Non-pigmented ciliary epithelial cell (primary cell): ENCODE measurements at places on chromosomes 16 and 17.

- no peak for DNase-seq
Measured at GRCh38 chr17:36213695-36214094, 2.8 kb downstream of the CCL4L2 start.

GRCh38 chr16:751152-752006, 9.2 kb upstream of the MSLN start:
- DNase-seq, result no peak

DNA sequence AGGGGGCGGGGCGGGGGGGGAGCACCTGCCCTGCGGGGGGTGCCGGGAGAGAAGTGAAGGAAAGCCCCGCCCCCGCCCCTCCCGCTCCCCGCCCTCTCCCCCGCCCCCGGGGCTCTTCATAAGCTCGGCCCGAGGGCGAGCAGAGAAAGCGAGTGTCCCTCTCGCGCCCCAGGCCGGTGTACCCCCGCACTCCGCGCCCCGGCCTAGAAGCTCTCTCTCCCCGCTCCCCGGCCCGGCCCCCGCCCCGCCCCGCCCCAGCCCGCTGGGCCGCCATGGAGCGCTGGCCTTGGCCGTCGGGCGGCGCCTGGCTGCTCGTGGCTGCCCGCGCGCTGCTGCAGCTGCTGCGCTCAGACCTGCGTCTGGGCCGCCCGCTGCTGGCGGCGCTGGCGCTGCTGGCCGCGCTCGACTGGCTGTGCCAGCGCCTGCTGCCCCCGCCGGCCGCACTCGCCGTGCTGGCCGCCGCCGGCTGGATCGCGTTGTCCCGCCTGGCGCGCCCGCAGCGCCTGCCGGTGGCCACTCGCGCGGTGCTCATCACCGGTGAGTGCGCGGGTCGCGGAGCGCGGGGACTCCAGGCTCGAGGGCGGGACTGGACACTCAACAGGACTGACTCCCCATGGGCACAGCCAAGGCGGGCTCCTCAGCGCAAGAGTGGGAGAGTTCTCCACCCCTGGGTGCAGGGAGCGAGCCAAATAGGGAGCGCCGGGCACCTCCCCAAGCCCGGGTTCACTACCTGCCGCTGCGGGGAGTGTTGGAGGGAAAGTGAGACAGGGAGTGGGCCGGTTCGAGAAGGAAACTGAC, at the start of gene HSD11B2:
Gene HSD11B2, plus strand, starts transcription at position 145 of the 798 bp plus-strand sequence. Its CDS starts 128 bp downstream, at position 273.
- DNase-seq, result no peak

- no peak for DNase-seq
Measured at GRCh38 chr17:37766971-37767370, 22.1 kb upstream of the HNF1B start.

DNA sequence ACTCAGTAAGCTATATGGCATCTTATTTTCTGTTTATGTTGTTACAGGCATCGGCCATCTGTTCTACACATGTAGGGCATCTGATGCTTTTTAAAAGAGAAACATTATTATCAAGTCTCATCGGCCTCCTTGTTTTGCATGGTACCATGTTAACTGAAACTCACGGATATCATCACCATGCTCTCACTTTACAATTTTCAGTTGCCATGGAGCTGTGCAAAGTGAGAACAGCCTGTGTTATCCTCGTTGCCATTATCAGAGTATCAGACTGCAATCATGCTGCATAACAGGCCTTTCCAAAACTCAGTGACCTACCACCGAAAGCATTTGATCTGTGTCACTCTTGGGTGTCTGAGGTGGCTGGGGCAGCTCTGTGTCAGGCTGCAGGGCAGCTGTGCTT, 110.3 kb downstream of the C17orf67 start:
- no peak for DNase-seq

DNA sequence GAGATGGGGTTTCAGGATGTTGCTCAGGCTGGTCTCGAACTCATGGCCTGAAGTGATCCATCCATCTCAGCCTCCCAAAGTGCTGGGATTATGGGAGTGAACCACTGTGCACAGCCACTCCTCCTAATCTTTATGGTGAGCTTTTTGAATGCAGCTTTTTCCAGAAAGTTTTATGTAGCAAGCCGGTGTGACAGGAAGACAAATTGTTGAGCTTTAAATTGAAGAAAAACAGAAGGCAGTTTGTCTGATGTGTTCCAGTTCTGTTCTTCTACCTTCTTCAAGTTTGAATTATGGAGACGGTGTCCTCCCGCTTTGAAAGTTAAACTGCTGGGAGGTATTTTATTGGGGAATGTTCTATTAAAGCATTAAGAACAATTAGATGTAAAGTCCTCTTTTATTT, 177.1 kb downstream of the SNX29 start:
- DNase-seq, result no peak

GRCh38 chr17:83057397-83057761, 22.0 kb upstream of the METRNL start:
- DNase-seq, result no peak

GRCh38 chr17:5931616-5932015, 138.6 kb upstream of the WSCD1 start:
- no peak for DNase-seq

DNA sequence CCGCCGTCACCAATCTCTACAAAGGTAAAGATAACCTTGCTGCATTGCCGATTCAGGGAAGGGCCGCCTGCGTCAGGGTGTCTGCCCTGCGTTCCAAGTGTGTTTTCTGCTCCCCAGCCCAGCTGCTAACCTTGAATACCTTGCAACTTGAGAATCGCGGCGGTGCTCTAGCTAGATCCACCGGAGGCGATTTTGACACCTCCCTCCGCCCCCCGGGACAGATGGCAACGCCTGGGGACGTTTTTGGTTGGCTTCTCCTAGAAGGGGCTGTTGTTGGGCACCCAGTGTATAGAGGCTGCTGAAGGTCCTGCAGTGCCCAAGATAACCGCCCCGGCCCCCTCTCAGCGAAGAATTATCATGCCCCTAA, 1.5 kb downstream of the HAPSTR1 start:
- DNase-seq, result no peak

GRCh38 chr16:87691686-87692079, 74.1 kb downstream of the KLHDC4 start:
- no peak for DNase-seq

- DNase-seq, result no peak
Measured at GRCh38 chr16:49932946-49933345, 77.0 kb upstream of the ZNF423 start.

DNA sequence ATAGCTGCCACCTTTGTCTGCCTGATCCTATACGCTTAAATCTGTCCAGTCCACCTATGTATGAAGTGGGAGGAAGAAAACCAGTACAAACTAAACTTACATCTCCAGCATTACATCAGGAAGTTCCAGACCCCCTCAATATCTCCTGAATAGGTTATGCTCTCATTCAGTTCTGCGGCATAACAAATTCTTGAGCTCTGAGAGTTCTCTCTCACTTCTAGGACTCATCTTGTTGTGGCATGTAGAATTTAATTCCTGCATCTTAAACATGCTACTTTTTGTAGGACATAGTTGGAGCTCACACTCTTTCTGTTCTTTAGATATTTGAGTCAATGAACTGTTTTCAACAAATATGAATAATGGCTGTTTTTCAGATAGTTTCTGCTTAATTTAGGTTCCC, 662.5 kb downstream of the CDH11 start:
- DNase-seq, result no peak

- no peak for DNase-seq
Measured at GRCh38 chr17:61064087-61064951, 335.3 kb upstream of the TBX2 start.

DNA sequence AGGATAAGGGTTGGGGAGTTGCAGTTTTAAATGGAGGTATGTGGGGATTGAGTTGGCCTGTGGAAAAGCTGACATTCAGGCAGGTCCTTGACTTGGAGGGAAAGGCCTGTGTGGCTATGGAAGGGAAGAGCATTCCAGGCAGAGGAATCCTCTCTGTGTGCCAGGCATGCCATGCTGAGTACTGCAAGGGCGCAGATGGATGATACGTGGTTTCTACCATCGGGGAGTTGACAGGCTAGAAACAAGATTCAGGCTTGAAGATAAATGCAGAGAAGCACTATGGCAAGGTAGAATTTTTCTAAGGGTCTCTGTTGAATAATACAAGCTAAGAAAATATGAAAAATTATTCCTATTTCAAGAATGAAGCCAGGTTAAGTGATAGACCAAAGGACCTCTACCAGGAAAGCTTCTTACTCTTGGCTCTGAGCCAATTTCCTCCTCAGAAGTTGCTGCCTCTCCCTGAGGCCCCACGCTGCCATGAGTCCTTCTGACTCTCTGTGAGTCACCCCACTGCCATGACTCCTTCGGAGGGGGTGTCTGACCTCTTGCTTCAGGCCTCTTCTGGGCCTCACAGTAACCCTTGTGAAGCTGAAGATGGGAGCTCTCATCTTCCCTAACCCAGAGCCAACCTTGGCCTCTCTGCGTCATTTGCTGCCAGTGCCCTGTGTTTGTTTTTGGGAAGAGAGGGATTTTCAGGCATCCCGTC, 75.8 kb downstream of the WNT3 start:
- peak; percentile 55 for DNase-seq

- DNase-seq, result no peak
Measured at GRCh38 chr17:74245145-74245831, 28.7 kb upstream of the DNAI2 start.
